ENCODE measurements at places on chromosomes 1 and 21.

DNA sequence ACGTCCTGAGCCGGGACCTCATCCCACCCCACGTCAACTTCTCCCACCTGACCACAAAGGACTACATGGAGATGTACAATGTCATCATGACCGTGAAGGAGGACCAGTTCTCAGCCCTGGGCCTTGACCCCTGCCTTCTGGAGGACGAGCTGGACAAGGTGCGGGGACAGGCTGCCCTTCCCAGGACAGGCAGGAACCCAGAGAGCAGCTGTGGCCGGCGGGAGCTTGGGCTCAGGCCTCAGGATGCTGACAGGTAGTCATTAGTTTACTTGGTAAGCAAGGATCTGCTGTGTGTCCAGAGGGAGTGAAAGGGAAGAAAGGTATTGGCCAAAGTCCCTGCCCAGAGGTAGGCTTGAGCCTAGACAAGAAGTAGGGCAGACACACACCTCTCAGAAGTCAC lies 17.6 kb upstream of the KCNC4 start:
- no peak for DNase-seq

- DNase-seq = no peak
Measured at GRCh38 chr1:88741413-88741812, 57.3 kb downstream of the PKN2 start.

DNA sequence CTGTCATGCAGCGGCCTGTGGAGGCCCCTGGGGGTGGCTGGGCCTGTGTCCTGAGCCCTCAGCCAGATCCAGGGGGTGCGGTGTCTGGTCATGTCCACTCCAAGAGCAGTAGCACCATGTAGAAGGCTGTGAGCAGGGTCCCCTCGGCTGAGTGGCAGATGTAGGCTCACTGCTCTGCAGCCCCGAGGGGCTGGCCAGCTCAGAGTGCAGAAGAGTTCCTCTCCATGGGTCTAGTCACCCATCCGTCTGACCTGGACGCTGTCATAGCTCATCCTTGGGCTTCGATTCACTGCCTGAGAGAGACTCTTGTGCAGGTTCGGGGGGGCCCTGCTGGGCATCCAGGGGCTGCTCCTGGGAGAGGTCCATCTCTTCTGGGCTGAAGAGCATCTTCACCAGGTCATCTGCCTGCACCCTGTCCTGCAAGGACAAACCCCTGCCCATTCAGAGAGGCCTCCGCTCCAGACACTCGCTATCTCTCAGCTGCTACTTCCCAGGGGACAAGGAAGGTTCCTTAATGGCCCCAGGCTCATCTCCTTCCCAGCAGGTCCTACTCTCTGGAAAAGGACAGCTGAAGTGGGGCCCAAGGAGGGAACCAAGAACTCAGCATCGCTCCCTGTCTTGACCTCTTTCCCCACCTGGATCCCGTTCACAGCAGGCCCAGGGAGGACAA lies 6.5 kb upstream of the CLDN19 start:
- no peak for DNase-seq

DNA sequence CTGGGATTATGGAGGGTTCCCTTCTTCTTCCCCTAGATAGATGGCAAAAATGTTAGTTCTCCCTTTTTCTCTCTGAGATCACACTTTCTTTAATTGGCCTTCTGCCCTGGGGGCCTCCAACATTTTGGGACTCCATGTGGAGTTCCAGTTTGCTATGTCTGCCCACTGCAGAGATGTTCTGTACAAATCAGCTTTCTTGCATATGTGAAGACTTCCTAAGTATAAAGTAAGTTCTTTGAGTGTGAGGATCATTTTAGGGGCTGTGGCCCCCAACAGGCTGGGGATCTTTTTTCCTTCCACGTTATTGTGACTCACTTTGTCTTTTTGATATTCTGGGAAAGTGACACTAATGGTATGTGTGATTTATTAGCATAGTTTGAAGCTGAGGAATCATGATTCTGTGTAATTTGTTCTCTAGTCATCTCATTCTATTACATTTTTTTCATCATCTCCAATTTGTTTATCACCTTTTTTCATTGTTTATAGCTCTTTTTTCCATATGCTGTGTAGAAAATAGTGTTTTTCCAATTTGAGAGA lies 48.2 kb downstream of the HHAT start:
- no peak for DNase-seq

DNA sequence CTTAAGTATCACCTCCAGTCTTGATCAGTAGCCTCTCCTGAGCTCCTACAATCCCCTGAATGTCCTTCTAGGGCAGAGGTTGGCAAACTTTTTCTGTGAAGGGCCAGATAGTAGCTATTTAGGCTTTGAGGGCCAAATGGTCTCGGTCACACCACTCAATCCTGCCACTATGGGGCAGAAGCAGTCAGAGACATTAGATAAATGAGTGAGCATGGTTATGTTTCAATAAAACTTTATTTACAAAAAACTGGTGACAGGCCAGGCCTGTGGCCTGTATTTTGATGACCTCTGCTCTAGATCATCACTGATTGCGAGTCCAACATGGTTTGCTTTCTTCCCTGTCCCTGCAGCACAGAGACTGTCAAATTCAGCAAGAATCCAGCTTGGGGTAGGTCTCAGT lies 36.3 kb downstream of the LRP8 start:
- DNase-seq = no peak

DNA sequence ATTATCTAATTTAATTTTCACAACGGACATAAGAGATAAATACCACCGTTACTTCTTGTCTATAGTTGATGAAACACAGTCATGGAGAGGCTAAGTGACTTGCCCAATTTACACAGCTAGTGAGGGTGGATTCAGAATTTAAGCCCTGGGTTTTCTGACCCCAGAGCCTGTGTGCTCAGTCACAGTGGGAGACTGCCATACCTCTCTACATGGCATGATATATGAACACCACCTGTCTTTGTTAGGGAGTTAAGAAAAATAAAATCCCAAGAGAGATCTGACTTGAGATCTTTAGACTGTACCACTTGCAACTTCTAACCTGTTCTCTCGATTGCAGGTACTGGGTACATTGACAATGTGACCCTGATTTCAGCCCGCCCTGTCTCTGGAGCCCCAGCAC lies 40.3 kb downstream of the LAMC2 start:
- DNase-seq = no peak

DNA sequence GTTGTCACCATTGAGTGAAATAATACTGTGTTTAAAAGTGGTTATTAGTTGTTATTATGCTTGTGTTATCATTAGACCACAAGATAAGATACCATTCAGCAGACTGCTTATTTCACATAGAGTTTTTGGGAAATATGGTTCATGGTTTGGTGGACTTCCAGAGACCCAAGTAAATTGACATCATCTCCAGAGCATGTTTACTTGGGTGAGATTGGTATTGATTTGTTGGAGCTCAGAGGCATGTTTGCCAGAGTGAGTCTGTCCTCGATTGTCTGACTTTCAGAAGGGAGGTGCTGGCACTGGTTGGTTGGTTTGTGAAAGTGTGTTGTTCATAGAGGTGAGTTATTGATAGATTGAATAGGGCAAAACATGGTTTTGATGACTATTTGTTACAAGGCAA lies 291.4 kb downstream of the TGFB2 start:
- DNase-seq = no peak

- no peak for DNase-seq
Measured at GRCh38 chr1:232853994-232854797, 49.0 kb downstream of the MAP10 start.

- DNase-seq = no peak
Measured at GRCh38 chr1:167645140-167645541, 15.1 kb downstream of the RCSD1 start.

DNA sequence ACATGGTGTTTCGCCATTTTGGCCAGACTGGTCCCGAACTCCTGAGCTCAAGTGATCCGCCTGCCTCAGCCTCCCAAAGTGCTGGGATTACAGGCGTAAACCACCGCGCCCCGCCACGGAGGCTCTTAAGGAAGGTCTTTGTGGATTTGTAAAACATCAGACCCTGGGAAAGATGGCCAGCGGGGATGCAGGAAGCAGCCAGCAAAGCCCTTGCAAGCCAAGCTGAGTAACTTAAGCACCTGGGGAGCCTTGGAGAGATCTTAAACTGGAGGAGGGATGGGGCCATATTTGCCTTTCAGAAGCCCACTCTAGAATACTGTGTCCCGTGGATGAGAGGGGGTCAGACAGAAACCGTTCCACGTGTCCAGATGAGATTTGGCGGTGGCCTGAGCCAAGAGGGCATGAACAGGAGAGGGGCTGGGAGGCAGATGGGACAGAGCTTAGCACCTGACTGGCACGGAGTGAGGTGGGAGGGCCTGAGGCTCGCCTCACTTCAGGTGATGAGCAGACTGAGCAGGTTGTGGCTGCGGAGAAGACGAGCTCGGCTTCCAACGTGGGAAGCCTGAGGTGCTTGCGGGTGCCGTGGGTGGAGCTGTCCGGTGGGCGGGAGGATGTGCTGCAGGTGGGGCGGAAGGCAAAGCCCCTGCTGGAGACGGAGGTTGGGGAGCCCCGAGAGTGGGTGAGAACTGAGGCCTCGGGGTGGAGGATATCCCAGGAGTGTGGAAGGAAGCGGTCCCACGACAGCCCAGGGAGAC lies 11.7 kb downstream of the C1orf216 start:
- no peak for DNase-seq

GRCh38 chr1:221873673-221874072 lies 131.8 kb upstream of the DUSP10 start:
- no peak for DNase-seq

- DNase-seq = no peak
Measured at GRCh38 chr1:165849353-165850133, 22.1 kb downstream of the UCK2 start.

- DNase-seq = no peak
Measured at GRCh38 chr1:217211486-217211885, 419.4 kb downstream of the GPATCH2 start.

DNA sequence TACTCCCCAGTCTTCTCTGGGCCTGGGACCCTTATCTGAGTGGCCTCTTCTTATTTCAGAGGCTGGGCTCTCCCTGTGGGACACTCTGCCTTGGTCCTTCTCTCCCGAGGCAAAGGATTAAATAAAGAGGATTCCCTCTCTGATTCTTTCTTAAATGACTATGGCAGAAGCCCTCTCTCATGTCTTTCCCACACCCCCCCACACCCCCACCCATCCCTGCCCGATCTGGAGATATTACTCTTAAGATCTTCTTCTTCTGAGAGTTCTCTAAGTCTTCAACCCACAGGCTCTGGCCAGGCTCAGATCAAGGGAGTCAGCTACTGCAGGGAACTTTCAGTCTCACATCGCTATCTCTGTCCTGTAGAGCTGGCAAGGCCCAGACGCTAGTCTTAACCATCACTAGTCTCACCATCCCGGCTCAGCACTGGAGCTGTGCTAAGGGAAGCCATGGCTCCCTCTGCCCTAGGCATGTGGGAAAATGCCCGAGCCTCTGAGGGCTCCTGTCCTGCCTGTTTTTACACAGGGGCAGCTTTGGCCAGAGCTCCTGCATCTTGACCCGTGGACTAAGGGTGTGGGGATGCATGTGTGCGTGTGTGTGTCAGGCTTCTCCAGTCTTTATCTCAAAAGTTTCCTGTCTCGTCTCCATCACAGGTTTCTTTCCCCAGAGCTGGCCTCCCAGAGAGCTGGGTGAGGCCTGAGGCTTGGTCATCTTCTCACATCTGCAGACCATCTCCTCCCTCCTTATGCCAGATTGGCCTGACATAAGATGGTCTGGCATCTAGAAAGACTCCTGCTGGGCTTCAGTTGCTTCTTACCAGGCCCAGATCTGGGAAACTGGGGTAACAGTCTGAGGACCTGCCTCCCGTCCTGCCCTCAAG lies 36.7 kb downstream of the LGR6 start:
- no peak for DNase-seq

GRCh38 chr21:42258150-42258884 lies 39.4 kb downstream of the ABCG1 start:
- DNase-seq = no peak

DNA sequence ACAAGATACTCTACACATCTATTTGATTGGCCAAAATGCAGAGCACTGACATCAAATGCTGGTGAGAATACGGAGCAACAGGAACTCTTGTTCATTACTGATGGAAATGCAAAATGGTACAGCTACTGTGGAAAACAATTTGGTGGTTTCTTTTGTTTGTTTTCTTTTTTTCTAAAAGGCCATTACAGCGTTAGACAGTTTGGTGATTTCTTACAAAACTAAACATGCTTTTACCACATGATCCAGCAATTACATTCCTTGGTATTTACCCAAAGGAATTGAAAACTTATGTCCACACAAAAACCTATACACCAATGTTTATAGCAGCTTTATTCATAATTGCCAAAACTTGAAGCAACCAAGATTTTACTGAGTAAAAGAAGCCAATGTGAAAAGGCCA lies 66.4 kb upstream of the FBXO28 start:
- no peak for DNase-seq

DNA sequence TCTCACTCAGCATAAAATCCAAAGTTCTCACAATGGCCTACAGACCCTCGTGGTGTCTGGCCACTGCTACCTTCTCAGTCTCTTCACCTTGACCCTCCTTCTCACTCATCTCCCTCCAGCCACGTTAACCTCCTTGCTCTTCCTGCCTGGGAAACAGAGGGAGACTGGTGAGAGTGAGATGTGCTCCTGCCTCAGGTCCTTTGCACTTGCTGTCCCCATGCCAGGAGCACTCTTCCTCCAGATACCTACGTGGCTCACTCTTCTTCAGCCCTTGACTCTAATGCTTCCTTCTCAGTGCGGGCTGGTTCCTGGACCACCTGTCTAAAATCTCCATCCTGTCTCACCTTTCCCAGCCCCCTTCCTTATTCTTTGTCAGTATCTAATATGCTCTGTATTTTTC lies 24.7 kb downstream of the TRIM62 start:
- DNase-seq = no peak

DNA sequence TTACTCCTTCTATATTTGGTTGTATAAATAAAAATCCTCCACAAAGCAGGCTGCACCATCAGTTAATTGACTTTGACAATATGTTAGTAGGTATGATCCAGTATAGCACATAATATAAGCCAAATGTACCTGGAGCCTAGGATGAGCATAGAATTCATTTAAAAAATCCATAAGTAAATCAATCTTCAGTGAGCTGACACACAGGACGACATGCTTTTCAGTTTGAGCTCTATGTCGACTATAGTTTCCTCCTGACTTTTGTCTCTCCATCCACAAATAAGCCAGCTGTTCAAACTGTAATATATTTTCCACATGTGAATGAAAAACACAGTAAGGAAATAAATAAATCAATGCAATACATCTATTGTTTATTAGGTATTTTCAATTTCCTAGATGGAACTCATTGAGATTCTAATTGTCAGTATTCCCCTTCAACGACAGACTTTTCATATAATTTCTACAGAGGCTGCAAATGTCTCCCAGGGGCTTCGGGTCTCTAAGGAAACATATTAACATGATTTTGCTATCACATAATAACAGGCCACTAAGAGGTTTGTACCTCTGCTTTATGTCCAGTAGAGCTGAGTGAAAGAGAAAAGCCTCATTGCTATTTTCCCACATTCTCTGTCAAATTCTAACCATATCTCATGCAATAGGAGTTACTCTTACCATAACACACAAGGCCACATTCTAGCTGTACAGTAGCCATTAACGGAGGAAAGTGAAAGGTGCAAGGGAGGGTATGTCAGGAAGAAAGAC lies 180.1 kb downstream of the KCNT2 start:
- no peak for DNase-seq

- DNase-seq = no peak
Measured at GRCh38 chr1:8903410-8903809, 24.9 kb upstream of the ENO1 start.

DNA sequence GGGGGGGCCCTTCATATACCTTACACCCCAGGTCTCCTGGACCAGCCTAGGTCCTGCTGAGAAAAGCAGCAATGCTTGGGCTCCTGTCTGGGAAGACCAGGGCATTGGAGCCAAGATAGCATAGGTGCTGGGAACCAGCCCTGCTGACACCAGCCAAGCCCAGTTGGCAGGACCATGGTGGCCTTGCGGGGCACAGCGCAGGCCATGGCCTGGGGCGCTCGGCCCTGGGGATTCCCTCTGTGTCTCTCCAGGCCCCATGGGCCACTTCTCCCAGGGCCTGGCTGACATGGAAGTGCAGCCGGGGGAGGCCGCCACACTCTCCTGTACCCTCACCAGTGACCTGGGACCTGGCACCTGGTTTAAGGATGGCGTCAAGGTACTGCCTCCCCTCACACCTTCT lies 23.3 kb downstream of the IGFN1 start:
- no peak for DNase-seq
